ENCODE measurements at places on chromosomes 16 and 17.

DNA sequence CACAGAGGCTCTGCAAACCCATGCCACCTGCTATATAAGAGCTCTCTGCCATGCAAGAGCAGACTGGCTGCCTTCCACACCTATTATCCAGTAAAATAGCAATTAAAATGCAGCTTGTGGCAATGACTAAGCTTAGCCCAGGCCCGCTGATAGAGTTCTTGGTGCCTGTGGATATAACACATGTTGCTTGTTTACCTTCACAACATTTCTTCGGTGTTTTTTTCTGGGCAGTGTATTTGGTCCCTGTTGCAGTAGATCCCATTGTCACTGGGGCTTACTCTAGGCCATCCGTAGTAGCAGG, 63.5 kb downstream of the SPECC1 start:
- no peak for DNase-seq

DNA sequence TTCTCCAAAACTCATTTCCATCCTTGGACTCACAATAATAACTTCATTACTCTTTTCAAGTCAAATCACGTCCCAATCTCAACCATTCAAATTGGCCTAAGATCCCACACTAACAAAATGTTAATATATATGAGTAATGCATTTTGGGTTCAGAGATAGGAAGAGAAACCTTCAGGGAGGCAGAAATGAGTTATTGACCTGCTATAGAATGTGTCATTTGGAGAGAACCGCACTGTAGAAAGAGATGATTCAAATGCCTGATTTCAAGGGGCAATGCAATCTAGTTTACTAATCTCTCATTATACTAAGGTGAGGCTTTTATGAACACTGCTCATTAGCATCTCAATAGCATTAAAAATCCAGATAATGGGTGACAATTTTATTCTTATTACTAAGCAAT, 1595.0 kb upstream of the GOT2 start:
- DNase-seq: no peak

DNA sequence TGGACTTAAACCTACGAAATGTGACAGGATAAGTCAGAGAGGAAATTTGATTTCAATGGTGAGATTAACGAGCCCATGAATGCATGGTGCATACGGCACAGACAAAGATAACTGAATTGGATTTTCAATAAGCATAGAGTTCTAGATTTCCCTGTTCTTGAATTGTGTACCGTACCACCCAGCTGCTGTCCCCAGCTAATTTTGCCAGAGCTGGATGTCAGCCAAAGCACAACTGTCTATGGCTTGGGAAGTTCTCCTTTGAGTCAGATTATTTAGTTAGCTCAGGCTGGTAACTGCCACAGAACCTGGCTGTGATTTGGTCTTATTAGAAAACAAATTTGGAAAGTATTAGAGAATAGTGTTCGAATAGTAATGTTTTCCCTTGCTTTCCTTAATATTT, 143.1 kb downstream of the CDH13 start:
- no peak for DNase-seq

DNA sequence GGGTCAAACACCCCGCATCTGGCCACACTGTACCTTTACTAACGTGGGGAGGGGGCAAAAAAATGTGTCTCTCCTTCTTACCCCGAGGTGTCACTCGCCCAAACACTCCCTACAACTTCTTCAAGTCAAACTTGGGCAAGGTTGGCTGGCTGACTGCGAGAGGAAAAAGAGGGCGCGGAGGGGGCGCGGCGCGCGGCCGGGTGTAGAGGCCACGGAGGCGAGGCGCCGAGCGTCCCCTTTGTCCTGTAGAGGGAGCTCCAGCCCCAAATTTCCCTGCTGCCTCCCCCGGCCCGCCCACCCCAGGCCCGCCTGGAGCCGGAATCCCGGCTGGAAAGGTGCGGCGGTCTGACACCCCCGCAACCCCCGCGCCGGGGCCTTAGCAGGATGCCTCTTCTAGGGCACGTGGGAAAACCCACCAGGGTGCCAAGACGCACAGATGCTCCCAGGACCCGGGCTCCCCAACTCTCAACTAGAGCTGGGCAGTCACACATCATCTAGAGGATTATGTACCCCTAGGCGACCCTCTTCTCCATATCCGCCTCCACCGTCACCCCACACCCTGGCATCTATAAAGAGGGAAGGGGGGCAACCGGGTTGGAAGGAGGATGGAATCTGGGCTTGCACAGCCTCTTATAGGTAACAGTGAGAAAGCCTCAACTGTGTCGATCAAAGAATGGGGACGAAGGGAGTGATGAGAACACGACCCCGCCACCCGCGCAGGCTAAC, 4.2 kb downstream of the IRX3 start:
- no peak for DNase-seq

GRCh38 chr17:9389111-9389527, 186.5 kb downstream of the STX8 start:
- DNase-seq: no peak

DNA sequence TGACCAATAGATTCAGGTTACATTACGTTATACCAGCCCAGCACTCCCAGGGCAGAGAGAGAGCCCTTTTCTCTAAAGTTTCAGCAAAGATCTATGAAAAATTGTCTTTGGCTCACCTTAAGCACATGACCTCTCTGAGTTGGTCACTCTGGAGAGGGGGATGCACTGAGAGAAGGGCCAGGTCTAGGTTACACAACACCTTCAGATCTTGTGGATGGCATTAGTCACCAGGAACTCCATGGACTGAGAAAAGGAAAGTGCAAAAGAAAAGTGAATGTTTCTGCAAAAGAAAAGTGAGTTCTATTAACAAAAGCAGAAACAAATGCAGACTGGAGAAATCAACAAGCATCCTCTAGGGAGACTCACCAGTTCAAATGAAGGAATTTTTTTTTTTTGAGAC, 253.3 kb upstream of the SALL1 start:
- DNase-seq: no peak

- no peak for DNase-seq
Measured at GRCh38 chr17:7476494-7476893, 2.9 kb downstream of the ZBTB4 start.

GRCh38 chr17:7042501-7043181, 1.3 kb downstream of the SLC16A11 start:
- DNase-seq: no peak

- no peak for DNase-seq
Measured at GRCh38 chr16:66923247-66923731, 2.0 kb downstream of the RRAD start.

GRCh38 chr16:71260995-71261394, 28.2 kb downstream of the CMTR2 start:
- no peak for DNase-seq

GRCh38 chr17:49633250-49633649, 44.6 kb downstream of the SPOP start:
- DNase-seq: no peak
